ENCODE measurements at places on chromosomes 12 and 14.

- no peak for DNase-seq
These were observed 199.9 kb upstream of the RTL1 start for GRCh38 chr14:101103321-101103901.

- no peak for DNase-seq
These were observed 6.1 kb downstream of the KMT2D start for GRCh38 chr12:49054524-49054923.

- DNase-seq: no peak
These were observed 507.5 kb downstream of the NAV3 start for GRCh38 chr12:78338054-78338785.

DNA sequence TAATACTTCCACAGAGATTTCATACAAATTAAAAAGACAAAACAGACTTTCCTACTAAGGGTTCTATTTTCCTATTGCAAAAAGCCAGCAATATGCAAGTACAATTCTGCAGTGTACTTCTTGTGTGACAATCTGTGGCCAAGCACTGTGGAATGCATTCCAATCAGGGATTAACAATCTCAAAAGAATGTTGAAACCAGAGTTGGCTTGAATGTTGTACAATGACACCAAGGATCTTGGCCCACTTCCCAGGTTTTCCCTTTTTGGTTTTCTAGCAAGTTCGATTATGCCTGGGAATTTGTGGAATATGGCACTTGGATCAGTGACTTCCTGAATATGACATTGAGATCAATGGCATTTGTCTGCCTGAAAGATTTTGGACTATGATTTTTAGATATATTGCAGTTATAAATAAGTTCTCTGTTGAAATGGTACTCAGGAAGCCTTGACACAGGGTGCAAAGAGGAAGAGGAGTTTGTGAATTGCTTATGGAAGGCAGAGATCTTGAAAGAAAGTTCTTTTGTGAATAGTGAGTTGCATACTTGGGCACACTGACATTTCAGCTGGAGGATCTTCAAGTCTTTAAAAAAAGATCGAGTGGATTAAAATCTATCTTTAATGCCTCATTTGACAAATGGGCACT is 81.4 kb upstream of the FERMT2 start:
- peak; percentile 51 for DNase-seq

DNA sequence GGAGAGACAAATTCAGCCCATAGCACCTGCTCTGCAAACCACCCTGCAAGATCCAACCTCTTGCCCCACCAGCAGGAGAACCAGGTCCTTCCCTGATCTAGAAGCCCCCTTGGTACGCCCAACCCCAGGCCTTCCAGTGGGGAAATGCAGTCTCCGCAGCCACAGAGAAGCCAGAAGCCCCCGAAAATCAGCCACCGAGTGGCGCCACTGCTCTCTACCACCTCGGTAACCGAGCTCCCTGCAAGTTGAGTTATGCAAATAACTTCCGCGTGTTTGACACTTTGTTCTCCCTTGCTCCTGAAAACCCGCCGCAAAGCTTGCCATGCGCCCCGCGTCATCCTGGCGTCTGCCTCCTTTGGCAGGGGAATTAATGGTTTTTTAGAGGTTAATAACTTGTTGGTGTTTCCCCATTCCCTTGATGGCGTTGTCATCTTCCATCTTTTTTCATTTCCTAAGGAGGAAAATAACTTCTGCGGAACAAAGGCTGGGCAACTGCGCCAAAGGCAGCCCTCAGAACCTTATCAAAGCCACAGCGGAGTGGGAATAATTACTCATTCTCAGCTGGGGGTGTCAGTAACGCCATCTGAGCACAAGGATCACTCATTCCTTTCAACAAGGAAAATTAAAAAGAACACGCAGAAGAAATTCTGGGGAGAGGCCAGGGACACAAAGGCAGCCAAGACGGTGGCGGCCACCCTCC is 60.4 kb downstream of the FZD10 start:
- DNase-seq: peak; percentile 38

Data from brain (organoid and tissue), 16 donors.